NCI-H446 (cell line): ENCODE measurements at places on chromosomes 5 and 9.
A peak's percentile ranks its signal among the peaks of the same experiment; 100 is the strongest.

GRCh38 chr9:35533398-35533797 is 43.5 kb downstream of the RUSC2 start:
- no peak for DNase-seq

DNA sequence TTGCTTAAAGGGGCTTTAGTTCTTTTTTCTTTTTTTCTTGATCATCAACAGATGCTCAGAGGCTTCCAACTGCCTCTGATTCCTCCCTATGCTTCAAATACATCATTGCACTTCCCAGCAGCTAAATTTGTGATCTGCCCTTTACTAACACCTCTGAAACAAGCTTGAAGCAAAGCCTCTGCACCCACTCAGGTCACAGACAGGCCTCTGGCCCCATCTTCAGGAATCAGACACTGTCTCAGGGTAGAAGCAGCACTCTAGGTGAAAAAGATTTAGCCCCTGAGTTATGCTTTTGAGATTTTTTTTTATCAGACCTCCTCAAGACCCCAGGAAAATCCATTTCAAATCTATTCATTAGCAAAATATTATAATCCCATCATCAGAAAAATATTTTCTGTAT is 91.5 kb downstream of the MAMDC2 start:
- no peak for DNase-seq

DNA sequence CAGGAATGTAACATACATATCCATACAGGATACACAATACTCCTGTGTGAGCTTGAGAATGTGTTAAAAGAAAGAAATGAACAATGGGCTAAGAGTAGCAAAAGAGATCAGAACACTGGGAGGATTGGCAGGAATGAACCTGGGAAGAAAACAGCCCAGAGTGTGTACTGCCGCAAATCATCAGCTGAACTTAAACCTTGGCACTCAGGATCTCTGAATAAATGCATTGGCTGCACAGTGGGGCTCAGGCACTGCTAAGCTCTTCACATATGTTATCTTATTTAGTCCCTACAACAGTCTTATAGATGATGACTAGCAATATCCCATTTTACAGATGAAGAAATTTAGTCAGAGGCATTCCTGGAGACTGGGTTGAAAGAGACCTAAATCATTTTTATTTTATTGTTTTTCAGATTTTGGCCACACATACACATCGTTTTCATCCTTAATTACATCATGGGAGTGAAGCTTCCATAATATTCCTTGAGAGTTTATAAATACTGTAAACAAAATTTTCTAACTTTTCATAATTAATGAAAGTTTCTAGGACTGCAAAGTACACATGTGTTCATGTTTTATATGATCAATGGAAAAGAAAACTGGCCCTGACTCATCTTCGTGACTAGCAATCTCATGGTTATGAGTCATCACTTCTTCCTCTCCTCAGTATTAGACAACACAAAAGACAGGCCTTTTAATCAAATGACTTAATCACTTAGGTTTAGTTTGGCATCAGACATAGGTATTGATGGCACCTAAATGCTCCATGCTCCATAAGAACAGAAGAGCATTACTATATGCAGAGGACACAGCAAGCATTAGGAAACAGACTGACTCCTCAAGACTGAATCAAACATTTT is 59.2 kb downstream of the CDH18 start:
- peak; percentile 70 for DNase-seq

- DNase-seq, result peak; percentile 60
These were observed 72.3 kb downstream of the ICE1 start for GRCh38 chr5:5494489-5495402.

- no peak for DNase-seq
These were observed 22.5 kb upstream of the N4BP3 start for GRCh38 chr5:178090856-178091255.

DNA sequence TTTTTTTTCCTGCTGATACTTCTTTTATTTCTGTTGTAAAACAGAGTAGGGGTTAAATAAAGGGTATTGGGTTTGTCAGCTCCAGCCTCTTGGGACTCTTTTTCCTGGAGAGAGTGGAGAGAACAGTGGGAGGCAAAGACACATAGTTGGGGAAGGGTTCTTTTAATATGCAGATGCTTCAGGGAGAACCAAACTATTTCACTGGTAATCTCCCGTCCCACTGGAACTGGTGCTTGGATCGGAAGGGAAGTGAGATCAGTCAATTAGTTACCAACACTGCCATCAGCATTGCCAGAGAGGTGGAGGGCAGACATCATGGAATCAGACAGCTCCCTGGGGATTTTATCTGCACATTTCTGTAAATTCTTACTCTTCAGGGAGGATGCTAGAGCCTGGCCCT is 47.6 kb upstream of the ELOVL7 start:
- no peak for DNase-seq

- peak; percentile 9 for DNase-seq
These were observed 710 bp downstream of the HSD17B4 start for GRCh38 chr5:119453040-119453373.

GRCh38 chr9:136784249-136784996 is 6.7 kb upstream of the TMEM141 start:
- peak; percentile 13 for DNase-seq

DNA sequence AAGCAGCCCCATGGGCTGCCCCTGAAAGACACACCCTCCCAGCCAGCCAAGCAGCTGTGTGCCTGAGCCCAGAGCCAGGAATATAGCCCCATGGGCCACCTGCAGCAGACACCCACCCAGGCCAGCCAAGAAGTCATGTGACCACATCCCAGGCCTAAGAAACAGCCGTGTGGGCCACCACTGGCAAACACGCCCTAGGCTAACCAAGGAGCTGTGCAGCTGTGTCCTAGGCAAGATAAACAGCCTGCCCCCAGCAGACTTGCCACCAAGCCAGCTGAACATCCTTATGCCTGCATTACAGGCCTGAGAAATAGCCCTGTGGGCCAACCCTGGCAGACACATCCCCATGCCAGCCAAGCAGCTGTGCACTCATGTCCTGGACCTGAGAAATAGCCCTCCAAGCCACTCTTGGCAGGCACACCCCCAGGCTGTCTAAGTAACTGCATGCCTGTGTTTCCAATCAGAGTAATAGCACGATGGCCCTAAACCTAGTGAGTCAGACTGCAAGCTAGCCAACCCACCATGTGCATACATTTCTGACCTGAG is 143.0 kb downstream of the ADAMTS6 start:
- peak; percentile 67 for DNase-seq
